ENCODE measurements at places on chromosomes 1 and 21.

DNA sequence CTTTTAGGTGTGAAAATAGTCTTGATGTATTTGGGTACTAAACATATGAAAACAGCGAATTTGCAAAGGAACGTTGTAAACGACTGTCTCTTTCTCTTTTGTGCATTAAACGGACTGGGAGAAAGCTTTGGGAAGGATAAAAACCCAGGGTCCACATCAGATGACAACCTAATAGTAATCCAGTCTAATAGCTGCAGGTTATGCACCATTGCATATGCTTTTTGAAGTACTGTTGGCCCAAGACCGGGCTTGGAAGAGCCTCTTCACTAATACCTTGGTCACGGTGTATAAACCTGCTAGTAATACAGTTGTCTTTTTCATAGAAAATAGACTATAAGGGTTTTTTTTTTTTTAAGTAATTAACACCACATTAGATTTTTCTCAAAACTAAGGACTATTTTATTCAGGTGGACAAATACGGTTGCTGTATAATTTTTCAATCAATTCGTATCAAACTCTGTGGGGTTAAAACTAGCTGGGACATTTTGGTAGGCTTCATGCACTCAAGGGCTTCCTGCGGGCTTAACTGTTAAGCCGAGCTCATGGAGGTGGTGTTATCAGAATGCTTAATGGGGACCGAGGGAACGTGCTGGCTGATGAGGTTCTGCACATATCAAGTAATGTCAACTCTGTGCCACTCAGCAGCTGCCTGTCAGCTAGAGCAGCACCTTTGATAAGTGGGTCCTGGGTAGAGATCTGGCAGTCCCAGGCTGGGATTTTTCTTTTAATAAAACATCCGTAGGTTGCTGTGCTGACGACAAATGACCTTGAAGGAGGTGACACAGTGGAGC, 2.1 kb downstream of the RYR2 start:
- DNase-seq, result no peak

DNA sequence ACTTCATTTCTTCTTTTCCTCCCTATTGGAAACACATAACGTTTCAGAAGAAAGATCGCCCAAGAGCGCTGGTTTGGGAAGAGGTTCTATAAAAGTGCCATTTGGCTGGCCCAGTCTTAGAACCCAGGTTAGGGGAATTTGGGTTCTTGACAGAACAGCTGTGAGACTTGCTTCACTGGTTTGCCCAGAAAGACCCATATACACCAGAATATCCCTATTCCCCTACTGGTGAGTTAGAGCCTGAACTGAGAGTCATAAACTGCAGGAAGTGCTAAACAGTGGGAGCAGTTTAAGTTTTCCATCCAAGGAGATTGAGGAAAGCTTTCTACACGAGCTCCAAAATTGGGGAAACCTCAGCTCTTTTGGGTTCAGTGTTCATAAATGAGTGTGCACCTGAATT, 275.2 kb downstream of the VAV3 start:
- DNase-seq, result no peak

DNA sequence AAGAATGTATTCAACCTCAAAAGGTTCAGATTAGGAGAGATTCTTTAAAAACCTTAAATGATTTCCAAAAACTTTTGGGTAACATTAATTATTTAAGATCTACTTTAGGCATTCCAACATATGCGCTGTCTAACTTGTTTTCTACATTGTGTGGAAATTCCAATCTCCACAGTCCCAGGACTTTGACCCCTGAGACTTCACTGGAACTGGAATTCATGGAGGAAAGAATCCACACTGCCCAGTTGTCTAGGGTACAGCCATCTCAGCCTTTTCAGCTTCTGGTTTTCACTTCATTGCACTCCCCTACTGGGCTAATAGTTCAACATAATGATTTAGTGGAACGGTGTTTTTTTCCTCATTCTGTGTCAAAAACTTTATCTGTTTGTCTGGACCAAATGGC, 161.5 kb downstream of the IER5 start:
- no peak for DNase-seq

DNA sequence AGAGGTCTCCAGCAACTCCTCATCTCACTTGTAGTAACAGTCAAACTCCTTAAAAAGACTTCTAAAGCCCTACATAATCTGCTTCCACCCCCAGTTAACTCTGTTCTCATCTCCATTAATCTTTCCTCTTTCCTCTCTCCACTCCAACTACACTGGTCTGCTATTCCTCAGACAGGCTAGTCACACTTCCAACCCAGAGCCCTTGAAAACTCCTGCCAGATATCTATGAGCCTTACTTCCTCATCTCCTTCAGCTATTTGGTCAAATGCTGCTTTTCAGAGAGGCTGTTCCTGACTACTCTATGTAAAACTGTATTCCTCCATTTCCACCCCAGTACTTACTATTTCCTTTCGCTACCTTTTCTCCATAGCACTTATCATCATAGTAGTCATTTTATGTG, 24.4 kb downstream of the PCP4L1 start:
- no peak for DNase-seq

DNA sequence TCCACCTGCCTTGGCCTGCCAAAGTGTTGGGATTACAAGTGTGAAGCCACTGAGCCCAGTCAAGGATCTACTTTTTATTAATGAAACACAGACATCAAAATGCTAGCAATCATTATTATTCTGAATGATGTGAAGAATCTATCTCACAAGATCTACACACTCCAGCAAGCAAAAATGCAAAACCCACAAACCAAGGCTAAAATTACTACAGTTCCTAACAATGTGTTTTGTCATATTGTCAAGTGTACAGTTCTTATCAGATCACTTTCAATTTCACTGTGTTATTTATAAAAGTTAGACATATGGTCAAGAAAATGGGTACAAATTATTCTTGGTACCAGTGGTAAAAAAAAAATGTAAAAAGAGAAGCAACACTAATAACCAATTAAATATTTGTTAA, 61.3 kb upstream of the SDC3 start:
- DNase-seq, result no peak

GRCh38 chr1:8096105-8097011, 70.2 kb upstream of the ERRFI1 start:
- DNase-seq, result no peak

DNA sequence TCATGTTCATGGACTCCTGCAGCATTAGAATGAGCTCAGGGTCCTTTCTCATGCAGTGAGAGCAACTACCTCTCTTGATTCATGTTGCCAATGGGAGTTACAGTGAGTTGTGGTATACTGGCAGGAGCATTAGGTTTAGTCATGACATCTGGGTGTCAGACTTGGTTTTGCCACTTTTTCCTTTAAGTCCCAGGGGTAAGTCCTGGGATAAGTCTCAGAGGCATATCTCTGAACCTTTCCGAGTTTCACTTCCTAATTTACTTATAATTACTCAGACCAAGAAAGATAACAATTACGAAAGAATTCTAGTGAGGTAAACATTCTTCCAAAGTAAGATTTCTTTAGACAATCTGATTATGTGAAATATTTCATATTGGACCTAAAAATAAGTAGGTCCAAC, 606.0 kb downstream of the SMYD3 start:
- DNase-seq, result no peak

All from CD4-positive, alpha-beta T cell treated with Interleukin-21 for 1 hour (primary cell).